Heart left ventricle (tissue), 16 donors: ENCODE measurements at places on chromosomes 13 and 19.

GRCh38 chr19:709965-710571 lies 1.3 kb downstream of the PALM start:
- H3K27ac ChIP-seq, result peak overlapping the region; percentile 91
- peak overlapping the region; percentile 86 for H3K4me3 ChIP-seq
- no peaks in the 10 kb centered on the region for H3K27me3 ChIP-seq
- no peaks in the 10 kb centered on the region for H3K4me1 ChIP-seq

DNA sequence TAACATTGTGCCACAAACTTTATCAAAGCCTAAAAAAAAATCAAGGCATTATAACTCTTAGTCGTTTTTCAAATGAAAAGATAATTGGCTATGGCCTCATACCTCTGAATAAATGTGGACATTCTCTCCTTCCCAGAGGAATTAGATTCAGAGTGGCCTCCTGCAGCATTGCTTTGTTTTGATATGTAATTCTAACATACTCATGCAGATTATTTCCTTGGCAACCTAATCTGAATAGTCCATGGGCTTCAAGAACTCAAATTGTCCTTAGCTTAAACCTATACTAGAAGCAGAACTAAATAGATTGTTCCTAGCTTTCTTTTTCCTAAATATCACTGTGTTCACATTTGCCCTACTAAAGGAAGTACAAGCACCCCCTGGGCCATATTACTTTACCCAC lies 1146.9 kb downstream of the OLFM4 start:
- no peaks in the 10 kb centered on the region for H3K36me3 ChIP-seq
- no peak for DNase-seq
- H3K4me1 ChIP-seq, result no peaks in the 10 kb centered on the region
- no peaks in the 10 kb centered on the region for H3K27me3 ChIP-seq
- H3K4me3 ChIP-seq, result no peak overlapping the region

DNA sequence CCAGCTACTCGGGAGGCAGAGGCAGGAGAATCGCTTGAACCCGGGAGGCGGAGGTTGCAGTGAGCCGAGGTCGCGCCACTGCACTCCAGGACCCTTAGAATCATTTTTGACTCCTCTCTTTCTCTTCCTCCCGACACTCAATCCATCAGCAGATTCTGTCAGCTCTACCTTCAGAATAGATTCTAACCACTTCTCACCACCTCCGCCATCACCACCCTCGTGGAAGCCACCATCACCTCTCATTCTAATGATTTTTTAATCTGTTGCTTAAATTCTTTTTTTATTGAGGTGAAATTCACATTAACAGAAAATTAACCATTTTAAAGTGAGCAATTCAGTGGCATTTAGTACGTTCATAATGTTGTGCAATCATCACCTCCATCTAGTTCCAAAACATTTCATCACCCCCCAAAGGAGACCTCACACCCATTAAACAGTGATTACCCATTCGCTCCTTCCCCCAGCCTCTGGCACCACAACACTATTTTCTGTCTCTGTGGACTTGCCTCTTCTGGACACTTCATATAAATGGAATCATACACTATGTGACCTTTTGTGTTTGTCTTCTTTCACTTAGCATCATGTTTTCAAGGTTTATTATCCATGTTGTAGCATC lies 5.0 kb upstream of the CCDC61 start:
- H3K27ac ChIP-seq, result no peak overlapping the region
- H3K27me3 ChIP-seq, result no peaks in the 10 kb centered on the region
- no peak overlapping the region for H3K4me3 ChIP-seq
- H3K36me3 ChIP-seq, result no peaks in the 10 kb centered on the region

- no peak overlapping the region for H3K4me3 ChIP-seq
- peaks cover 31% of the 10 kb centered on the region for H3K4me1 ChIP-seq
- H3K27me3 ChIP-seq, result no peaks in the 10 kb centered on the region
- H3K36me3 ChIP-seq, result peaks cover 13% of the 10 kb centered on the region
- H3K27ac ChIP-seq, result no peak overlapping the region
These were observed 18.8 kb downstream of the FLT1 start for GRCh38 chr13:28475916-28476725.

- no peak overlapping the region for H3K4me3 ChIP-seq
- no peak for DNase-seq
- H3K36me3 ChIP-seq, result no peaks in the 10 kb centered on the region
- no peaks in the 10 kb centered on the region for H3K4me1 ChIP-seq
- no peak overlapping the region for H3K27ac ChIP-seq
These were observed 67.4 kb upstream of the IL17D start for GRCh38 chr13:20636079-20636478.
